H9 (cell line): ENCODE measurements at places on chromosomes 13 and 19.
A peak's percentile ranks its signal among the peaks of the same experiment; 100 is the strongest.

DNA sequence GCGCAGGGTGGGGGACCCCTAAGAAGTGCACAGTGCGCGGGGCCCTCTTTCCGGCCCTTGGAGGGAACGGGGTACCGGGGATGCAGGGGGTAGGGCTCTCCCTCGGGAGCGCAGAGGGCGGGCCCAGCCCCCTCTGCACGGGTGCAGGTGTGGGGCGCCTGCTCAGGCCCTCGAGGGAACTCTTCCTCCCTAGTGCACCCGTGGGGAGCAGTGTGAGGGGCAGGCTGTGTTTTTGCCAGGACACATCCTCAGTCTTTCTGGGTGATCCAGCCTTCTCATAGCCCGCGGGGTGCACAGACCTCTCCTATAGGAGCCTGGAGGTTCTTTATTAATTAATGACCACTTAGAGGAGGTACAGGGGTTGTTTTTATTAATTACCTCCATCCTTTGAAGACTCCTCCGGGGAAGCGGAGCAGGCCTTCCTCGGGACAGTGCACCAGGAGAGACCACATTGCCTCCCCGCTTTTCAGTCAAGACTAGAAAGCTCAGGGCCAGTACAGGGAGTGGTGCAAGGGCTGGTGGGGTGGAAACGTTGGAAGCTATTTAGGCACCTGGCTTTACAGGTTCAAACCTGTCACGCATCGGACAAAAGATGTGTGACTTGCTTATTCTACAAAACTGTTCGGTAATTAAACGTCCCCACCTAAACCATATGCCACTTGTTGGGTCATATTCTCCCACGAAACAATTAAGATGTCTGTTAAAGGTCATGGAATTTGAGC lies 598 bp upstream of the GJB6 start:
- DNase-seq: no peak
- no peak overlapping the region for H3K27ac ChIP-seq
- peak overlapping the region; percentile 58 for H3K4me3 ChIP-seq
- H3K36me3 ChIP-seq: no peaks in the 10 kb centered on the region
- no peaks in the 10 kb centered on the region for H3K4me1 ChIP-seq
- H3K27me3 ChIP-seq: peaks cover 37% of the 10 kb centered on the region

GRCh38 chr13:108326309-108326708 lies 56.8 kb downstream of the TNFSF13B start:
- peaks cover 4% of the 10 kb centered on the region; the same call in 1 of the 2 replicates for H3K4me1 ChIP-seq
- H3K36me3 ChIP-seq: no peaks in the 10 kb centered on the region
- no peak for DNase-seq

- peaks cover 15% of the 10 kb centered on the region for H3K36me3 ChIP-seq
- H3K4me1 ChIP-seq: peaks cover 10% of the 10 kb centered on the region; the same call in 1 of the 2 replicates
- no peaks in the 10 kb centered on the region; the same call in 1 of the 2 replicates for H3K27me3 ChIP-seq
- H3K4me3 ChIP-seq: peak within 1 kb of the TSS; percentile 91
- no peak within 1 kb of the TSS for H3K27ac ChIP-seq
- DNase-seq: peak; percentile 89
Observed at GRCh38 chr19:35641515-35642151, at the start of gene ETV2. Gene ETV2 (plus strand): TSS chr19:35641745. CDS start chr19:35642461, 716 bp downstream.

DNA sequence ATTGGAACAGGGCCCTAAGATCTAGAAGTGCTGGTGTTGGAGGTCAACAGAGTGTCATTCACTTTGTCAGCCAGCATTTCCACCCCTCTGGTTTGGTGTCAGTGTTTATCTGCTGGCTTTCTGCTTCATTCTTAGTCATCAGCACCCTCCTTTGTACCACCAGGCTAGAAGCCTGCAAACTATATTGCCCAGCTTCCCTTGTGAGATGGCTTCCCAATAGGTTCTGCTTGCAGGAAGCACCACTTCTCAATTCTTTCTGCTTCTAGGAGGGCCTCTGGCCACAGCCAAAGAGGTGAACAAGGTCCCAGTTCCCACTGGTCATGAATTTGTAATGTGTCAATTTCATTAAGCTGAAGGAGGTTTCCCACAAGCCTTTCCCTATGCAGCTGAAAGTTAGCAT lies 36.4 kb upstream of the CALM3 start:
- no peaks in the 10 kb centered on the region for H3K4me1 ChIP-seq
- H3K36me3 ChIP-seq: no peaks in the 10 kb centered on the region; the same call in 1 of the 2 replicates
- no peak overlapping the region for H3K27ac ChIP-seq
- no peak for DNase-seq
- H3K4me3 ChIP-seq: no peak overlapping the region

GRCh38 chr19:48196933-48197665 lies 26.6 kb downstream of the ZSWIM9 start:
- H3K4me3 ChIP-seq: no peak overlapping the region
- no peak overlapping the region for H3K27ac ChIP-seq
- peaks cover 5% of the 10 kb centered on the region for H3K36me3 ChIP-seq
- no peaks in the 10 kb centered on the region for H3K27me3 ChIP-seq
- DNase-seq: no peak

DNA sequence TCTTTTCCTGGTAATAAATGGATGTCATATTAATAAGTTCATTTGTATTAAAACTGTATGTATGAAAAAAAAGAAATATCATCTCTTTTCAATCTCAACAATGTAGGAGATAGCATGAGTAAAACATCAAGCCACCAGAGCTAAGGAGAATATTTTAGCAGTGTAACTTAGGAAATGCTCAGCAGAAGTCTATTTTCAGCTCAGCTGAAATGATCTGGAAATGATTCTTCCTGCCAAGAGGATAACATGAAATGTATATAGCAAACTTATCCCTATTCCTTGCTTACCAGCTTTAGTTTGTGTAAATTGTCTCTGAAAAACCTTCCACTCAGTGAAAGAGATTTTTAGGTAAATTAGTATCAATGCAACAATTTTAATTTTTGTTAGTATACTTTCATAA lies 1194.4 kb downstream of the SLITRK1 start:
- no peak overlapping the region for H3K4me3 ChIP-seq
- H3K27me3 ChIP-seq: no peaks in the 10 kb centered on the region
- no peak overlapping the region for H3K27ac ChIP-seq
- H3K4me1 ChIP-seq: no peaks in the 10 kb centered on the region

DNA sequence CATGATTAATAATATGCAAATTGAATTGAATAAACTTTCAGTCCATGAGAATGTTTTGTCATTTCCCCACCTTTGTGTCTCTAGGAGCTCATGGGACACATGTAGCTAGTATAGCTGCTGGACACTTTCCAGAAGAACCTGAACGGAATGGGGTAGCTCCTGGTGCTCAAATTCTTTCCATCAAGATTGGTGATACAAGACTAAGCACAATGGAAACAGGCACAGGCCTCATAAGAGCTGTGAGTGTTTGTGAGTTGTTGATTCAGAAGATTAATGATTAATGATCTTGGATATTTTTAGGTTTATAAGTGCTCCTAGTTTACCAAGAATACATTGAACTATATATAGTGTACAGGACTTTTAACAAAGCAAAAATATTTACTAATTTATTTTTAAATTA lies 30.1 kb downstream of the TPP2 start:
- no peaks in the 10 kb centered on the region for H3K4me1 ChIP-seq
- H3K36me3 ChIP-seq: peaks cover 47% of the 10 kb centered on the region
- no peak for DNase-seq
- no peak overlapping the region for H3K27ac ChIP-seq
- no peaks in the 10 kb centered on the region for H3K27me3 ChIP-seq

DNA sequence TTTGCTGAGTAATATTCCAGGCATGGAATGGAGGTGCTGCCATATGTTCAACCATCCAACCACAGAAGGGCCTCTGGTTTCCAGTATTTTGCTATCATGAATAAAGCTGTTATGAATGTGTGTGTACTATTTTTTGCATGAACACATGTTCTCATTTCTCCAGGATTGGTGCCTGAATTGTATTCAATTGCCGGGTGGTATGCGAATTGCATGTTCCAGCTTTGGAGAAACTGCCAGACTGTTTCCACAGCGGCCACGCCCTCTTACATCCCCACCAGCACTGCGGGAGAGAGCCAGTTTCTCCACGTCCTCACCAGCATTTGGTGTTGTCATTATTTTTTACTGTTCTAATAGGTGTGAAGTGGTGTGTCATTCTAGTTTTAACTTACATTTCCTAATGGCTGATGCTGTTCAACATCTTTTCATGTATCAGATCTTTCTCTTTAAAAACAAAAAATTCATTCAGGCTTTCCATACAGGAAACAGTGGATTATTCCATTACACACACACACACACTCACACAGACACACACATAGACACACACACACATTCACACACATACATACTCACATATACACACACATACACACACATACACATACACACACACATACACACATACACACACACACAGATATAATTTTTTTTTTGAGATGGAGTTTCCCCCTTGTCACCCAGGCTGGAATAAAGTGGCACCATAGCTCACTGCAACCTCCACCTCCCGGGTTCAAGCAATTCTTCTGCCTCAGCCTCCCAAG lies 154.1 kb downstream of the PTPRS start:
- no peaks in the 10 kb centered on the region for H3K4me1 ChIP-seq
- no peak overlapping the region for H3K4me3 ChIP-seq
- no peak overlapping the region for H3K27ac ChIP-seq

DNA sequence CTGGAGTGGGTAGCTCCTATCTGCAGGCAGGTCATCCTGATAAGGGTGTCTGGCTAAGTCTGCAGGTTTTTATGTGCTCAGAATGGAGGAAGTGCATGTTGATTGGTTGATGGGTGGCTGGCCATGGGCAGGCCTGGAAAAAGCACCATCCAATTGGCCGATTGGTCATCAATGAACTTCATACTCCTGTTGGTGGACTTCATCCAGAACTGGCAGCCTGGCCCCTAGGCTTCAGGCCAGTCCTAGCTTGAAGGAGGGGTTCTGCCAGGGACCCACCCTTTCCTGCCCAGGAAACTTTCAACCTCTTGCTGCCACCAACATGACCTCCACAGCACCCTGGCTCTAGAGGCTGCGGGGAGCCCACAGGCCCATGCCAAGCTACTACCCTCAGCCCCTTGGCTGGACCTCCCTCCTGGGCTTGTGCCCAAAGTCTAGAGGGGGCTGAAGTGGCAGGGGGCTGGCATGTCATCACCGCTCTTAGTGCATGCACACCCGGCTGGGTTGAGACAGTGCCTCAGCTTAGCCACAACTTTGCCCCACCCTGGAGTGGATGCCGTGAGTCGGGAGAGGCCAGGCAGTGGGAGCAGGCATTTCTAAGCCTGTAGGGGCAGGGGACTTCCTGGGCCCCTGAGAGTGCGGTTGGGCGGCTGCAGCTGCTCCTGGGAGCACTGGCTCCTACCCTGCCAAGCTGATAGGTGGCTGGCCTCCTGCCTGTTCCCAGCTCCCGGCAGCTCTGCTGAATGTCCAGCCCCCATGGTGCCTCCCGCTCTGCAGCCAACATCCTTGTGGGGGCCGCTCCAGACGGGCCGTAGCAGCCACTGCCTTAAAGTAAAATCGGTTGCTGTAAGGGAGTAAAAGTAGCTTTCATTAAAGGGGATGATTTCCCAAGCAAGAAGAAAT lies 13.2 kb downstream of the DNAJC15 start:
- H3K36me3 ChIP-seq: peaks cover 9% of the 10 kb centered on the region
- DNase-seq: peak; percentile 33
- no peak overlapping the region for H3K4me3 ChIP-seq
- no peaks in the 10 kb centered on the region for H3K27me3 ChIP-seq

- H3K4me1 ChIP-seq: no peaks in the 10 kb centered on the region
- no peaks in the 10 kb centered on the region for H3K27me3 ChIP-seq
- no peak overlapping the region for H3K27ac ChIP-seq
- no peak overlapping the region for H3K4me3 ChIP-seq
- no peak for DNase-seq
Observed at GRCh38 chr19:9456018-9456689, 20.8 kb upstream of the ZNF266 start.

DNA sequence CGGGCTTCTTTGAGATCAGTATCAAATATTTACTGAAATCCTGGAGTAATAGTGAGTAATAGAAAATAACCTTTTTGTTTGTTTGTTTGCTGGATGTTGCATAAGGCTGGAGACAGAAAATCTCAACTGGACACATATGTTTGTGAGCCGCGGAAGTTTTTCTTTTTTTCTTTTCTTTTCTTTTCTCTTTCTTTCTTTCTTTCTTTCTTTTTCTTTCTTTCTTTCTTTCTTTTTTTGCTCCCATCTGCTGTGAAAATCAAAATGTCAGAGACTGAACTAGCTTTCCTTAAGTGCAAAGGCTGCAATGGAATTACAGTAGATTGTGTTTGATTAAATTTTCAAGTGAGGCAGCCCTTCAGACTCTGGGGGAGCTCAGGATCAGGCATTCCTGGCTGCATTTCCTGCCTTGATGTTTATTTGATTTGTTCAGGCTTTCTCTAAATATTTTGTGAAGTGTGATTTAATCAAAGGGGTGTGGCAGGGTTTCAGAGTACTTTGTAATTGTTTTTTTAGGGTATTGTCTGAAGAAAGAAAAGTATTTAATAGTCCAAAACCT lies 319 bp downstream of the FRY start:
- no peaks in the 10 kb centered on the region for H3K36me3 ChIP-seq
- H3K27me3 ChIP-seq: no peaks in the 10 kb centered on the region
- H3K27ac ChIP-seq: no peak overlapping the region
- peaks cover 2% of the 10 kb centered on the region; the same call in 1 of the 2 replicates for H3K4me1 ChIP-seq

- H3K4me3 ChIP-seq: no peak overlapping the region
- no peaks in the 10 kb centered on the region; the same call in 1 of the 2 replicates for H3K4me1 ChIP-seq
- no peaks in the 10 kb centered on the region for H3K27me3 ChIP-seq
- no peak for DNase-seq
- H3K27ac ChIP-seq: no peak overlapping the region
Observed at GRCh38 chr19:40332669-40333068, 15.5 kb downstream of the C19orf47 start.

DNA sequence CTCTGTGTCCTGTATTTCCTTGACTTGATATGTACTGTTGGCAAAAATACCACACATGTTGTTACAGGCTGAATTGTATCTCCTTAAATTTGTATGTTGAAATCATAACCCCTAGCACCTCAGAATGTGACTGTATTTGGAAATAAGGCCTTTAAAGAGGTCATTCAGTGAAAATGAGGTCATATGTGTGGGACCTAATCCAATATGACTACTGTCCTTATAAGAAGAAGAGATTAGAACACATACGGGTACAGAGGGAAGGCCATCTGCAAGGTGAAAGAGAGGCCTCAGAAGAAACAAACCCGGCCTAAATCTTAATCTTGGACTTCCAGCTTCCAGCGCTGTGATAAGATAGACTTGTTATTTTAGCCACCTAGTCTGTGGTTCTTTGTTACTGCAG lies 202.5 kb downstream of the NUFIP1 start:
- H3K4me1 ChIP-seq: no peaks in the 10 kb centered on the region
- H3K36me3 ChIP-seq: no peaks in the 10 kb centered on the region
- H3K4me3 ChIP-seq: no peak overlapping the region
- DNase-seq: no peak
- no peaks in the 10 kb centered on the region for H3K27me3 ChIP-seq
- no peak overlapping the region for H3K27ac ChIP-seq

DNA sequence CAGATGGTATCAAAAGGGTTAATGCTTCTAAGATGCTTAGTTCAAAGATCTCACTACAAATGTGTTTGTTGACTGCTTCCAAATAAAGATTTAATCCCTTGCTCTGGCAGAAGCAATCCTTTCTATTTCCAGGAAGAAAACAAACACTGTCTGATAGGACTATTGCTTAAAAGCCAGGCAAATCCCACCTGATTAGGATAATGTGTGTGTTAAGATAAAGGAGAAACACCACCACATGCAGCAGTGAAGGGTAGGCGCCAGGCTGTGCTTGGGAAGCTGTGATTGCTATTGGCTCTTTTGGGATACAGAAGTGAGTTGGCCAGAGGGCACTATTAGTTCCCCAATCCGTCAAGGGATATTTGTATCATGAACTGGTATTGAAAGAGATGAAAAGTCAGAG lies 62.8 kb upstream of the LRCH1 start:
- no peaks in the 10 kb centered on the region for H3K36me3 ChIP-seq
- H3K27me3 ChIP-seq: no peaks in the 10 kb centered on the region
- H3K4me1 ChIP-seq: no peaks in the 10 kb centered on the region
- H3K27ac ChIP-seq: no peak overlapping the region
- DNase-seq: no peak
- H3K4me3 ChIP-seq: no peak overlapping the region
